ENCODE measurements at places on chromosomes 13 and 19.

- no peak for ATAC-seq
Measured at GRCh38 chr19:7632340-7633203, 947 bp downstream of the PCP2 start.

DNA sequence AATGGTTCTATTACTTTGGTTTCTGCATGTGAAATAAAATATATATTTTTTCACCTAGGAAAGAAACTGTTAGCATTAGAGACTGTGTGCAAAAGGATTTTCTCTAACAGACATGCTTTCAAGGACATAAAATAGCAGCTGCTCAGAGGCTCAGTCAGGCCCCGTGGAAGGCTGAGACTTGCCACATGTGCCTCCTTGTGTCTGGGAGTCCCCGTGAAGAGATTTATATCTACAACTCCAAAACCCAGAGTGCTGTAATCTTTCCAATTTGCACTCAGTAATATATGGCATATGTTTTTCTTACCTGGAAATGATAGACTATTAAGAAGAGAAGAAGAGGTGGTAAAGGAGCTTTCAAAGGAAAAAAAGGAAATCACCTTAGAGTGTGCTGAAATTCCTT, 371.6 kb upstream of the OBI1 start:
- no peak for ATAC-seq

DNA sequence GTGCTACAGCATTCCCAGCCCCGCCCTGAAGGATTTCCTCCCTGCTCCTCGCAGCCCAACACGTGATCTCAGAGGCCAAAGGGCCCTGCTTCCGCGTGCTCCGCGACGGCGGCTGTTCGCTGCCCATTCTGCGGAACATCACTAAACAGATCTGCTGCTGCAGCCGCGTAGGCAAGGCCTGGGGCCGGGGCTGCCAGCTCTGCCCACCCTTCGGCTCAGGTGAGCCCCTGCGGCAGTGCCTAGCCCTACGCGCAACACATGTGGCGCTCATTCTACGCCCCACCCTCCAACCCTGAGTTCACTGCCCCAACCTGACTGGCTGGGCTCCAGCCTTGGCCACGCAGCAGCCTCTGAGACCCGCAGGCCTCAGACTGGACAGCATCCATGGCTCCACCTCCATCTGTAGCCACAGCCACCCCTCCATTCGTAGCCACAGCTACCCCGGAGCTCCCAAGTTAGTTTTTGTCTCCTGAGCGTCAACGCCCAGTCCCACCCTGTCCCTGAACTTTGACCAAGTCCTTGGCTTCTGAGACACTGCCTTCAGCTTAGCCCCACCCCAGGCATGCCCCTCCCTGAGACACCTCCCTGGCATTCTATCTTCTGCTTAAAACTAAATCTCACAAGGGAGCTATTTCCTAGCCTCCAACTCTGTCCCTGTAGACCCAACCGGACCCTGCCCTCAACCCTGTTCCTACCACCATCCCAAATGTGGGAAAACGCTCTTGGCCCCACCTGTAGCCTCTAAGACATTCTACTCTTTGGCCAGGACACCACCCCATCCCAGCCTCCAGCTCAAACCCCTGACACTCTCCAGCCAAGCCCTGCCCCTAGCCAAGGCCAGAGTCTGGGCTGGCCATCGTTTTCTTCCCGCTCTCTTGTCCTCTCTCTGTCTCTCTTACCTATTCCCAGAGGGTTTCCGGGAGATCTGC, 6.4 kb downstream of the LTBP4 start:
- ATAC-seq: no peak

GRCh38 chr19:56622374-56622773, 20.6 kb upstream of the SMIM17 start:
- ATAC-seq: no peak

- ATAC-seq: peak; percentile 72
Measured at GRCh38 chr19:16283210-16284061, 41.2 kb upstream of the KLF2 start.

DNA sequence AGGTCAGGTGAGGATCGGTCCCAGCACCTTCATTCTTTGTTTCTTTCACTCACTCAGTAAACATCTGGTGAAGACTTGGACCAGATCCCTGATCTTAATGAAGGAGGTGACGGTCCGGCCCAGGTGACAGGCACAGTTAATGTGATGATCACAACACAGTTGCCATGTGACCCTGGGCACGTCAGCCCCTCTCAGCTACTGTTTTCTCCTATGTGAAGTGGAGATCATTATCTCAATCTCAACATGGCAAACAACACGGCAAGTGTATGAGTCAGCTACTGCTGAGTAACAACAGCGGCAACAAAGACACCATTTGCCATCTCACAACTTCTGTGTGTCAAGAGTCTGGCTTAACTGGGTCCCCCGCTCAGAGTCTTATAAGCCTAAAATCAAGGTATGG, 74.6 kb downstream of the GNG7 start:
- ATAC-seq: peak; percentile 64

DNA sequence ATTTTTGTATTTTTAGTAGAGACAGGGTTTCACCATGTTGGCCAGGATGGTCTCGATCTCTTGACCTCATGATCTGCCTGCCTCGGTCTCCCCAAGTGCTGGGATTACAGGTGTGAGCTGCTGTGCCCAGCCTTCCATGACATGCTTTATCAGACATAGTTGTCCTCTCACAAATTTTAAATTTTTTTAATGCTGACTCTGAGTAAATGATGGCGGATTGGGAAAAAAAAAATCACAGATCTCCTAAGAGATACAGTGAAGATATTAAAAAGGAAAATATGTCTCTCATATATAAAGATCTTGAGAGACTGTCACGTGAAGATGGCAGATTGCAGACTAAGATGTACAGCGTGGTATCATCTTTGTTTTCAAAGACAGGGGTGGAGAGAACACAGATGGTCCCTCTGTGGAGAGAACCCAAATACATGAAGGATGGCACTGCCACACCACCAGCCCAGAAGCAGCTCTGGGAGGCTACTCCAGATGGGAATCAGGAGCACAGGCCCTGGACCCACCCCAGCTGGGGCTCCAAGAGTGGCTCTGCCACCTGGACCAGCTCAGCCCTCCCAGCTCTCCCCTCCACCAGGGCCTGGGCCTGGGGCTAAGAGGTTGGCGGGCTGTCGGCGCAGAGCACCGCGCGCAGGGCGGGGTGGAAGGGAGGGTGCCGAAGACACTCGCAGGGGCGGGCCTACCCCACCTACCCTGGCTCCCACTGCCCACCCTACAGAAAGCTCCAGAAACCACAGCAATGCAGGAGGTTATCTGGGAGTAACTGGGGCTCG, 20.0 kb upstream of the CCNP start:
- no peak for ATAC-seq

DNA sequence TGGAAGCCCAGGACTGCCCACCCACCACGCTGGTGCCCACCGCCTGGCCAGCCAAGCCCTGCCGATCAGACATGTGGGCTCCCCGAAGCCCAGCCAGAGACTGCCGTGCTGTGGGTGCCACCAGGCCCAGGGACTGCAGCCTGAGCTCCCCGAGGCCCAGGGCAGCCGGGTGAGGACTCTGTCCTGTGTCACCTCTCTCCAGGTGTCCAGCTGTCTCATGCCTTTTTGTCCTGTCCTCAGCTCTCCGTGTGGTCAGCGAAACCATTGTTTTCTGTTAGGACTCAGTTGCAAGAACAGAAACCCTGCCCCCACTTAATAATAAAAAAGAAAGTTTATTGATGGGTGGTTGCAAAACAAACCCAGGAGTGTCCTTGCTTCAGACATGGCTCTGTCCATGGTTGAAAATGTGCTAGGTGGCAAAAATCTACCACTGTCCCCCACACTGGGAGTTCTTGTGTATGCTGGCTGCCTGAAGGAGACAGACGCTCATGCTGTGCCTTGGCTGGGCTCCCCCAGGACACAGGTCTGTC, 9.9 kb downstream of the PLEKHF1 start:
- no peak for ATAC-seq

DNA sequence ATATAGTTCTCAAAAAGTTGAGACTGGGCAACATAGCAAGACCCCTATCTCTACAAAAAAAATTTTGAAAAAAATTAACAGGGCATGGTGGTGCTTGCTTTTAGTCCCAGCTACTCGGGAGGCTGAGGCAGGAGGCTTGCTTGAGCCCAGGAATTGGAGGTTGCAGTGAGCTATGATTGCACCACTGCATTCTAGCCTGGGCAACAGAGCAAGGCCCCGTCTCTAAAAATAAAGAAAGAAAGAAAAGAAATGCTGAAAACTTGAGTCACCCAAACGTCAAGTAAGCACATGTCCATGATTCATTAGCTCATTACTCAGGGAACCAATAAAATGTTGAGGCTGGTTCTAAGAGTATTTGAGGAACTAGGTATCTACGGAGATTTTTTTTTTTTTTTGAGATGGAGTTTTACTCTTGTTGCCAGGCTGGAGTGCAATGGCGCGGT, 33.9 kb upstream of the SEMA6B start:
- ATAC-seq: no peak

- ATAC-seq: no peak
Measured at GRCh38 chr19:1783874-1784273, 28.2 kb downstream of the ATP8B3 start.

GRCh38 chr13:64817691-64818090, 2412.4 kb downstream of the PCDH9 start:
- no peak for ATAC-seq

- ATAC-seq: no peak
Measured at GRCh38 chr19:10981252-10981895, 20.5 kb downstream of the SMARCA4 start.

- ATAC-seq: no peak
Measured at GRCh38 chr19:39003796-39004195, 28.3 kb upstream of the FBXO17 start.

DNA sequence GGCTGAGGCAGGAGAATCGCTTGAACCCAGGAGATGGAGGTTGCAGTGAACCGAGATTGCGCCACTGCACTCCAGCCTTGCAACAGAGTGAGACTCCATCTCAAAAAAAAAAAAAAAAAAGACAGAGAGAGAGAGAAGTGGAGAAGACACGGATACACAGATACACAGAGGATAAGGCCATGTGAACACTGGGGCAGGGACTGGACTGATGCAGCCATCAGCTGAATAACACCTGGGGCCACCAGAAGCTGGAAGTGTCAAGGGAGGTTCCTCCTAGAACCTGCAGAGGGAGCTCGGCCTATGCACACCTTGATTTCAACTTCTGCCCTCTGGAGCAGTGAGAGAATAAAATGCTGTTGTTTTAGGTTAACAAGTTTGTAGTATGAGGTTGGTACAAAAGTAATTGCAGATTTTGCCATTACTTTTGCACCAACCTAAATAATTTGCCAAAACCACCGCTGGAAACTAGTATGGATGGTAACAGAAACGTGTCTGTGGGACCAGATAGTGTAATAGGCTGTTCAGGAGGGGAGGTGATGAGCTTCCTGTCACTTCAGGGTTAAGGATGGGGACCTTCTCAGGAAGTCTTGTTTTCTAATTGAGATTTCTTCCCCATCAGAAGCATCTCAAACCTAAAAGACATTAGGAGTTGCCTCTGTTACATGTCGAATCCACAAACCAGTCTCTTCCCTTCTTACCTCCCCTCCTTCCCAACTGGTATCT, 36.4 kb upstream of the IGSF23 start:
- no peak for ATAC-seq

DNA sequence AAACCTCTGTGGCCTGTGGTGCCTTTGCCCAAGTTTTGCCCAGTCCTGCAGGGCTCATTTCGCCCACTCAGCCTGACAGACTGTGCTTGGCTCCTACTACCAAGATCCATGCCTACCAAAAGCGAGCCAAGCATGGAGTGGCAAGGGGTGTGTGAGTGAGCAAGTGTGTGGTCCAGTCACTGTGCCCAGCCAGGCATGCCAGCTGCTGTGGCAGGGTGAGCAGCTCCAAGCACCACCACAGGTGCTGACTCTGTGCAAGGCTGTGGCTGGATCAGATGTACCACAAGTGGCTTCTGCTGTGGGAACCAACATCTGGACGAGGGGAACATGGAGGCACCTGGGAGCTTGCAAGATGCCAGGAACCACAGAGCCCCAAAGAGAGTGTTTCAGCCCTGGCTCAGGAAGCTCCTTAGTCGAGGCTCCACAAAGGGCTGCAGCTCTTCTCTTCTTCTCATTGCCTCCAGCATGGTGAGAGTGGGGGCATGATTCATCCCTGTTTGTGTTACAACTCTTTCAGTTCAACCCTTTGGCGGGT, 1564.2 kb upstream of the MIR17HG start:
- ATAC-seq: no peak

- ATAC-seq: no peak
Measured at GRCh38 chr13:25686831-25687470, 315.2 kb downstream of the ATP8A2 start.

DNA sequence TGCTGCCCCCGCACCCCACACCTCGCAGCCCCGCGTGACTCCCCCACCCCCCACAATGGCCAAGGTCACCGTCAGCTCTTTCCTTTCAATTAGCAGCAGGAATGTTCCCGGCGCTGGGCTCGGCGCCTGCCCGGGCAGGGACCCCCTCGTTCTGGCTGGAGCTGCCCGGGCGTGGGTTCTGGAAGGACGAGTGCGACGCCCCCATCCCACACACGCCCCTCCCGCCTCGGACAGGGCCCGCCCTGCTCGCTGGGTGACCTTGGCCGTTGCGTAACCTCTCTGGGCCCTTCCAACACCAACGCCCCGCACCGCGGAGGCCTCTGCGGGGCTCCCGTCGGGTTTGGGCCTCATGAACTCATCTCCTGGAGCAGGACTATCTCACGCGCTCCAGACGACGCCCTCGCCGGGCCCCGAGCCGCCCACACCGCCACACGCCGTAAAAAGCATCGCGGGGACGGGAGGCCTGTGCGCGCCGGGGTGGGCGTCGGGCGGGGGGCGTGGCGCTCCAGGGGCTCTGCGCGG, 10.3 kb downstream of the PALM start:
- ATAC-seq: no peak

- no peak for ATAC-seq
Measured at GRCh38 chr13:43731296-43731695, 55.5 kb downstream of the ENOX1 start.

DNA sequence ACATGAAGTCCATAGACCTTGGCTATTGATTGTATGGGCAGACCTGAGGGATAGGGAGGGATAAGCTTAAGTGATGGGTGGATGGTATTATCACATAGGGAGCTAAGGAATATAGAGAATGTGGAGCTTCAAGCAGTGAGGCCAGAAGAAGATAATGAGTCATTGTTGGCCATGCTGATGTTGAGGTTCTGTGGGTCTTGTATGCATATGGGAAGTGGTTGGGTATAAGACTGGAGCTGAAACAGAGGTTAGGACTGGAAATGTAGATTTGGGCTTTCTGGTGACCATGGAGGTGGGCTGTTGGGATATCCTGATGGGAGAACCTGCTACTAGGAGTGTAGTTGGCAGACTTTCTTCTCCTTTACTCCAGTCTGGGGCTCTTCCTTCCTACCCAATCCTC, 73.7 kb upstream of the TSC22D1 start:
- ATAC-seq: no peak

GRCh38 chr19:20271215-20271926, 104.4 kb downstream of the ZNF486 start:
- ATAC-seq: no peak

Data from activated CD4-positive, CD25-positive, alpha-beta regulatory T cell treated with anti-CD3 and anti-CD28 coated beads, Interleukin-2, amount 50 U/mL, for 24 hours (primary cell).